ENCODE measurements at places on chromosomes 6 and 20. TPM values are rescaled to one million over a fixed set of nuclear protein-coding genes. Genes with fewer than 3 reads are reported as not detected.

BIRC7 gene
- not detected for total RNA-seq

WFDC12 gene
- not detected for total RNA-seq

PTK6 gene
- total RNA-seq = not detected

TRERF1 gene
- total RNA-seq = 8.7 TPM

SAPCD1 gene
- total RNA-seq = 2.4 TPM

GNRH2 gene
- 0.87 TPM for total RNA-seq

WFDC10B gene
- not detected for total RNA-seq

CCR6 gene
- total RNA-seq = not detected

ULBP2 gene
- total RNA-seq = 9.9 TPM

EFCAB8 gene
- 1.1 TPM for total RNA-seq

CRISP2 gene
- not detected for total RNA-seq

SLC16A10 gene
- total RNA-seq = 2.4 TPM

KIF16B gene
- 10.5 TPM for total RNA-seq

FNDC1 gene
- 1.2 TPM for total RNA-seq

KCNK16 gene
- not detected for total RNA-seq

BTBD9 gene
- 10.3 TPM for total RNA-seq

BNIP5 gene
- not detected for total RNA-seq

MBOAT1 gene
- total RNA-seq = 10.7 TPM

KIF25 gene
- total RNA-seq = not detected

MMS22L gene
- 14.4 TPM for total RNA-seq

SLC44A4 gene
- 1.6 TPM for total RNA-seq

ELOVL4 gene
- 3.3 TPM for total RNA-seq

SLC35D3 gene
- not detected for total RNA-seq

FUCA2 gene
- 31.0 TPM for total RNA-seq

GINS1 gene
- 12.3 TPM for total RNA-seq

OR2H2 gene
- total RNA-seq = not detected

KCNK17 gene
- 180 TPM for total RNA-seq

EPPIN gene
- total RNA-seq = not detected

PHACTR3 gene
- 8.7 TPM for total RNA-seq

HAO1 gene
- total RNA-seq = not detected

HLA-DQB2 gene
- 0.31 TPM for total RNA-seq

OVOL2 gene
- total RNA-seq = not detected

CCN2 gene
- 12.0 TPM for total RNA-seq
